Mesothelial cell of epicardium (in vitro differentiated cells): ENCODE measurements at places on chromosomes 12 and 14.
A peak's percentile ranks its signal among the peaks of the same experiment; 100 is the strongest.

- no peaks in the 10 kb centered on the region for H3K27me3 ChIP-seq
- no peak overlapping the region for H3K4me3 ChIP-seq
- no peaks in the 10 kb centered on the region for H3K4me1 ChIP-seq
- H3K36me3 ChIP-seq, result no peaks in the 10 kb centered on the region
These were observed 25.6 kb upstream of the DBX2 start for GRCh38 chr12:45076417-45077026.

DNA sequence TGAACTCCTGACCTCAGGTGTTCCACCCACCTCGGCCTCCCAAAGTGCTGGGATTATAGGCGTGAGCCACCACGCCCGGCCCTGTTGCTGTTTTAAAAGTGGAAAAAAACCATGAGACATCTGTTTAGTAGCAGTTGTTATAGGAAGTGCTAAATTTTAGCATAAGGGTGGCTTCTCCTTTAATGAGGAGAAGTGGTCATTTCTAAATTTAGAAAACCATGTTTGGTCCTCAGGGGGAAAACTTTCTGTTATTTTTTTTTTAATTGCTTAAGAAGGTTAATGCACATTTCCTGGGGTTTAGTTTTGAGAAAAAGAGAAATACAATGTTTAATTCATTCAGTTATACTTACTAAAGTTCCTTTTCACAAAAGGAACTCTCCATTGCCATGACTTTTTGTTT, 102.1 kb downstream of the MYRFL start:
- H3K27me3 ChIP-seq, result no peaks in the 10 kb centered on the region
- H3K4me1 ChIP-seq, result peaks cover 49% of the 10 kb centered on the region
- no peak overlapping the region for H3K27ac ChIP-seq
- H3K36me3 ChIP-seq, result no peaks in the 10 kb centered on the region
- no peak overlapping the region for H3K4me3 ChIP-seq

GRCh38 chr12:113870890-113871289, 95.2 kb downstream of the RBM19 start:
- no peaks in the 10 kb centered on the region for H3K4me1 ChIP-seq
- no peak overlapping the region for H3K4me3 ChIP-seq
- H3K36me3 ChIP-seq, result peaks cover 12% of the 10 kb centered on the region
- no peak overlapping the region for H3K27ac ChIP-seq
- no peaks in the 10 kb centered on the region for H3K27me3 ChIP-seq

- peaks cover 7% of the 10 kb centered on the region for H3K27me3 ChIP-seq
- H3K36me3 ChIP-seq, result no peaks in the 10 kb centered on the region
- DNase-seq, result no peak
- no peak overlapping the region for H3K4me3 ChIP-seq
- H3K27ac ChIP-seq, result no peak overlapping the region
- H3K4me1 ChIP-seq, result peaks cover 6% of the 10 kb centered on the region
These were observed 121.8 kb downstream of the TBC1D30 start for GRCh38 chr12:64946132-64946829.

DNA sequence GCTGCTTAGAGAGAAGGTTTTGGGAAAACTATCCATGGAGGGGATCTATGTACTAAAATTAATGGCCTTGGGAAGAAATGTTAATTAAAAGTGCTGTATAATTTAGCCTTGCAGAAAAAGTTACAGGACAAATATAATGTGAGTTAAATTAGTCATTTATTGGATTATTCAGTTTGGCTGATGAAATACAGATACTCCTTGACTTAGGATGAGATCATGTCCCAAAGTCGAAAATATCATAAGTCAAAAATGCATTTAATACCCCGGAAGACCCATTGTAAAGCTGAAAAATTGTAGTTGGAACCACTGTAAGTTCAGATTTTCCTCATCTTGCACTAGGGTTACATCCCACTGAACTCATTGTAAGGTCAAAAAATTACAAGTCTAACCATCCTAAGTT, 9.7 kb downstream of the RTRAF start:
- no peak for DNase-seq
- H3K4me1 ChIP-seq, result no peaks in the 10 kb centered on the region
- no peak overlapping the region for H3K4me3 ChIP-seq

DNA sequence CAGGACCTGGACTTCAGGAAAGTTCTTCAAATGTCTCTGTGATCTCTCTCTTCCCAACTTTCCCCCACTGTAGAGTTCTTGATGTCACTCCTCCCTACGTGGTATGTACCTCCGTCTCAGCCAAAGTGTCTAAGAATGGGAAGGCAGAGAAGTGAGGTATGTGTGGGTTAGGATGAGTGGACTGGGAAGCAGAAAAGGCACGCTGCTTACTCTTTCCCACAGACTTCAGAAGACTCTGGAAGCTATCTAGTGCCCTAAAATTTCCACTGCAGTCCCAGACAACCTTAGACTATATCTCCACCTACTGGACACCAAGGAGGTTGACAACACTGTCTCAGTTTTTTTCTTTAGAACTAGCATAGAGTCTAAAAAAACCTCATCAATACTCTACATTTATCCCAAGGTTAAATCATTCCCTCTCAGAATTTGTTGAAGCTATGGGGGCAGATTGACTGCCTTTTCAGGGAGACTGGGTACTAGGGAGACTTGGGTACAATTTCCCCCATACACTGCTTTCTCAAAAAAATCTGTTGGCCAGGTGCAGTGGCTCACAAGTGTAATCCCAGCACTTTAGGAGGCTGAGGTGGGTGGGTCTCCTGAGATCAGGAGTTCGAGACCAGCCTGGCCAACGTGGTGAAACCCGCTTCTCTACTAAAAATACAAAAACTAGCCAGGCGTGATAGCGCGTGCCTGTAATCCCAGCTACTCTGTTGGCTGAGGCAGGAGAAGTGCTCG, 20.6 kb upstream of the ITGA5 start:
- no peak for DNase-seq
- H3K27me3 ChIP-seq, result peaks cover 21% of the 10 kb centered on the region
- H3K4me3 ChIP-seq, result no peak overlapping the region
- H3K4me1 ChIP-seq, result peaks cover 6% of the 10 kb centered on the region

DNA sequence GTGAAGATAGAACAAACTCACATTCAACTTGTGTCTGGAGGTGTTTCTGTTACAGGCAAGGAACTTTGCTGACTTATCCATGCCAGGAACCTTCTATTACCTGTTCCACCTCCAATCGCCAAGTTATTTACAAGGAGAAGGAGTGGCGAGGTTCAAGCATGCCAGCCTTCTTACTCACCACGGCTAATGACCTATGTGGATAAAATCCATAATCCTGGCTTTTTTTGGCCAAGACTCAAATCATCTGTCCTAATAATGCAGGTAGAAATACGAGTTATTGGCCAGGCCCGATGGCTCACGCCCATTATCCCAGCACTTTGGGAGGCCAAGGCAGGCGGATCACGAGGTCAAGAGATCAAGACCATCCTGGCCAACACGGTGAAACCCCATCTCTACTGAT, 241.6 kb downstream of the TMEM132D start:
- H3K4me1 ChIP-seq, result peaks cover 3% of the 10 kb centered on the region
- DNase-seq, result no peak
- no peak overlapping the region for H3K4me3 ChIP-seq
- H3K27ac ChIP-seq, result no peak overlapping the region

- no peak for DNase-seq
- peaks cover 2% of the 10 kb centered on the region for H3K4me1 ChIP-seq
- H3K36me3 ChIP-seq, result peaks cover 1% of the 10 kb centered on the region
- no peaks in the 10 kb centered on the region for H3K27me3 ChIP-seq
These were observed 48.6 kb downstream of the DRAM1 start for GRCh38 chr12:101925935-101926334.

DNA sequence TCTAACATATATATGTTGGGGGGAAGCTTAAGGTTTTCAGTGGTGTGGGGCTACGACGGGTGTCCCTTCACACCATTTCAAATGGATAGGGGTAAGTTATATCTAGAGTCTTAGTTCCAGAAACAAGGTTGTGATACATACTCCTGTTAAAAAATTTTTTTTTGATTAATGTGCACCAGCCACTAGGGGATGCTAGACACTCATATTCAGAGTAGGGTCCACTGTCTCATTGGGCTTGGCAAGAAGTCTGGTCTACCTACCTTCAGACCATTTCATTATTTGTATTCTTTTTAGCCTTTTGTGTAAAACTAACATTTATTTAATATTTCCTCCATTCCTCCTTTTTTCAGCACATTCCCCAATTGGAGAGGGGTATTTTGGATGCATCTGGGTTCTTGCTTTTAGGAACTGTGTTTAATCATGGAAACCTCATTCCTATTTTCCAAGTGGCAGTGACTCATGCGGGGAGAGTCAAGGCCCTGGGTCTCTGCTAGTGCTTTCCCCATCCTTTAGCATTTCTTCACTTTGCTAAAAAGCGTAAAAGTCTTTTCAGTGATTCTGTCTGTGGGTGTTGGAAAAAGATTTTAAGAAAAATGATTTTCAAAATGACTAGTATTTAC, 33.4 kb downstream of the ANO4 start:
- H3K4me1 ChIP-seq, result peaks cover 7% of the 10 kb centered on the region
- H3K36me3 ChIP-seq, result no peaks in the 10 kb centered on the region
- H3K27me3 ChIP-seq, result peaks cover 5% of the 10 kb centered on the region

- no peaks in the 10 kb centered on the region for H3K4me1 ChIP-seq
- no peaks in the 10 kb centered on the region for H3K36me3 ChIP-seq
- H3K27me3 ChIP-seq, result peaks cover 2% of the 10 kb centered on the region
- H3K4me3 ChIP-seq, result no peak overlapping the region
- no peak for DNase-seq
- H3K27ac ChIP-seq, result no peak overlapping the region
These were observed 289.5 kb downstream of the FOXG1 start for GRCh38 chr14:29056041-29056566.

DNA sequence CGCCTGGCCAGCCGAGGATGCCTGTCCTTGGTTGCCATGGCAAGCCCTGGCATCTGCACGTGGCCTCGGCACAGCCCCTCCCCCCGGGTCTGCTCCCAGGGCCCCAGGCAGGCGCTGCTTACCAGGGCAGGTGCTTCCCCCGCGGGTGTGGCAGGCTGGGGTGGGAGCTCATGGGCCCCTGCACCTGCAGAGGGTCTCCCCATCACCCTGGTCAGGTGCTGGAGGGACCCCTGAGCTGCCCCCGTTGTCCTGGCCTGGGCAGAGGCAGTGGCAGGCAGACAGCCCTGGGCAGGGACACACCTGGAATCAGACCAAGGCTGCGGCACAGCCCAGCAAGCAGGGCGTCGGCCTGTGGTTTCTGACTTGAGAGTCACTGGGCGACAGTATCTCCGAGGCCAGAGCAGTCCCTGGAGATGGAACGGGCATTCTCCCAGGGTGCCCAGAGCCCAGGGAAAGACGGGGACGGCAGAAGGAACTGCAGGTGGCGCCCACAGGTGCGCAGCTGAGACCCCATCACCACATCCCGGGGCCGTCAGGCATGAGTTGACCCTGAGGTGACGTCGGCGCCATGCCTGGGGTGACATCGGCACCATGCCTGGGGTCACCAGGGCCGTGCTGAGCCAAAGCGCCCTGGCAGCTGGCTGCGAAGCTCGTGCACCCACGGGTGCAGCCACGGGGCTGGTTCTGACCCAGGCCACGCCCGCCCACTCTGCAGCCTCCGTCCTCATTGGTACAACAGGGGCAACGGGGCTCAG, 56.1 kb upstream of the FBRSL1 start:
- DNase-seq, result no peak
- peaks cover 28% of the 10 kb centered on the region for H3K4me1 ChIP-seq
- H3K27ac ChIP-seq, result no peak overlapping the region

- H3K4me3 ChIP-seq, result no peak overlapping the region
- H3K4me1 ChIP-seq, result peaks cover 19% of the 10 kb centered on the region
- peaks cover 4% of the 10 kb centered on the region for H3K36me3 ChIP-seq
- H3K27me3 ChIP-seq, result no peaks in the 10 kb centered on the region
These were observed 2.7 kb downstream of the C2CD5 start for GRCh38 chr12:22541496-22542155.

- H3K4me1 ChIP-seq, result peaks cover 19% of the 10 kb centered on the region
- H3K27me3 ChIP-seq, result peaks cover 69% of the 10 kb centered on the region
- peak; percentile 47 for DNase-seq
- peak within 1 kb of the TSS; percentile 78 for H3K4me3 ChIP-seq
- no peaks in the 10 kb centered on the region for H3K36me3 ChIP-seq
- peak within 1 kb of the TSS; percentile 52 for H3K27ac ChIP-seq
These were observed at the start of gene ASIC1 for GRCh38 chr12:50057000-50057841. Gene ASIC1, plus strand, starts transcription at chr12:50057596. Its CDS starts 1,171 bp downstream, at chr12:50058767.

DNA sequence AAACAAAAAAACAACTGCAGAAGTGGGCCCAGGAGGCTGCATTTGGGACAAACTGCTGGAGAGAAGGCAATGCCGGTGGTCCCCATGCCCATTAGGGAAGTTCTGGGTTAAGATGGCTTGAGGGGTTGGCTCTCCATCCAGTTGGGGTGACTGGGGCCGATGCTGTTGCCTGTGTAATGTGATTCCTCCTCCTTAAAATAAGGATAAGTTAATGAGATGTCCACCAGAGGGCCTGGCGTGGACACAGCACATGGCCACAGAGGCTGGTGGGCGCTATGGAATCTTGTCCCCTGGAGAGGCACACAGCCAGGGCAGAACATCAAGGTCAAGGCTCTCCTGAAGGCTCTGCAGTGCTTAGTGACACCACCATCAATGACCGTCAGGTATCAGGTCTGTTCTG, 1.0 kb upstream of the TESC start:
- no peaks in the 10 kb centered on the region for H3K36me3 ChIP-seq
- H3K27me3 ChIP-seq, result peaks cover 77% of the 10 kb centered on the region
- peaks cover 4% of the 10 kb centered on the region for H3K4me1 ChIP-seq

- no peak for DNase-seq
- H3K4me1 ChIP-seq, result no peaks in the 10 kb centered on the region
- H3K27me3 ChIP-seq, result no peaks in the 10 kb centered on the region
- H3K27ac ChIP-seq, result peak overlapping the region; percentile 22
These were observed 50.1 kb upstream of the OR5AU1 start for GRCh38 chr14:21205678-21206581.

GRCh38 chr12:63805704-63806672, 26.3 kb downstream of the RXYLT1 start:
- no peak overlapping the region for H3K27ac ChIP-seq
- H3K27me3 ChIP-seq, result no peaks in the 10 kb centered on the region
- H3K4me3 ChIP-seq, result no peak overlapping the region
- H3K4me1 ChIP-seq, result no peaks in the 10 kb centered on the region

DNA sequence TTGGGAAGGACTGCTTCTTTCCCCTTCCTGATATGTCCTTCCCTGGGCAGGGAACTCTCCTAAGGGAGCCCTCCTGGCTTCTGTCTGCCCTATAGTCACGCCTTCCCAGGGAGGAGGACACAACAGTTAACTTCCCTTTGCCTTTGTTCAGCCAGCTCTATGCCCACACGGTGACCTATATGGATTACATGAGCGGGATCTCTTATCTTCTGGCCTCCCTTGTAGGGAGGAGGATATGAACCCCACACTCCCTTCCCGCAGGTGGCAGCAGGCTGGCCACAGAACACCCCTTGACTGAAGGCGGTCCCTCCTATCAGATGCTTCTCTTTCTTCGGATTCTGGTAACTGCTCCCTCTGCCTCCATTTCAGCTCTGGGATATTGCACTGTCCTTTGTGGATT, 135.6 kb upstream of the MAX start:
- H3K4me3 ChIP-seq, result no peak overlapping the region
- no peak for DNase-seq
- H3K4me1 ChIP-seq, result peaks cover 29% of the 10 kb centered on the region
- H3K27me3 ChIP-seq, result no peaks in the 10 kb centered on the region
- H3K27ac ChIP-seq, result peak overlapping the region; percentile 45

DNA sequence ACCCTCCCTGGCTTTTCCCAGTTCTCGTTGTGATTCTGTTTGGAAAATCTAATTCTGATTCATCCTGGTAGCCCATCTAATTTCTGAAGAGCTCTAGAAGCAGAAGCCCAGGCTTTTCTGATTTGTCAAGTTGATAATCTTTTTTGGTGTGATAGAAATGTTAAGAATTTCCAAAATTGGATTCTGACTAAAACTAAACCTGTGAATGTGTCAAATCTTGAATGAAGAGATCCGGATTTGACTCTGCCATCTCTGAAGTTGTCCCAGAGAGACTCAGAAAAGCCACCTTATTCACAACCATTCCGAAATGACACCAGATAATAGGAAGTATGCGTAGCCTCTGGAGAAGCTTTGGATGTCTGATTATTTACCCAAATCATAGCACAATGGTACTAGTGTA, 12.8 kb upstream of the CISTR start:
- peaks cover 2% of the 10 kb centered on the region for H3K36me3 ChIP-seq
- H3K27me3 ChIP-seq, result peaks cover 90% of the 10 kb centered on the region
- H3K27ac ChIP-seq, result no peak overlapping the region
- no peak overlapping the region for H3K4me3 ChIP-seq
- H3K4me1 ChIP-seq, result peaks cover 11% of the 10 kb centered on the region
